ENCODE measurements at places on chromosomes 12 and 14.

GRCh38 chr12:106551410-106551809 lies 31.4 kb upstream of the RFX4 start:
- DNase-seq: no peak

DNA sequence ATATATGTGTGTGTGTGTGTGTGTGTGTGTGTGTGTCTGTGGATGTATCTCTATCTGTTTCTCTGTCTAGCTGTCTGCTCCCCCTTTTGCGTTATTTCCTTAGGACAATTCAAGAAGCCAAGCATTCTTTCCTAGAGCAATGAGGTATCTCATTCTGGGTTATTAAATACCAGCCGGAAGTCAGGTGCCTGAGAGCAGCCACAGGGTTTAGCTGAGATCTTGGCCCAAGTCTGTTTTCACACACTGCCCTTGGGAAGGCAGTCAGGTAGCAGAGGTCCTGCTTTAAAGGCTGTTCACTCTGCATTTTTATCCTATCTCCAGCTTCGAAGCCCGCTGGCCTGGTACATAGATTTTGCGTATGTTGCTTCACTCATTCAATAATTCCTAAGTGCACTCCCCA lies 76.8 kb downstream of the TSPAN9 start:
- DNase-seq: no peak

DNA sequence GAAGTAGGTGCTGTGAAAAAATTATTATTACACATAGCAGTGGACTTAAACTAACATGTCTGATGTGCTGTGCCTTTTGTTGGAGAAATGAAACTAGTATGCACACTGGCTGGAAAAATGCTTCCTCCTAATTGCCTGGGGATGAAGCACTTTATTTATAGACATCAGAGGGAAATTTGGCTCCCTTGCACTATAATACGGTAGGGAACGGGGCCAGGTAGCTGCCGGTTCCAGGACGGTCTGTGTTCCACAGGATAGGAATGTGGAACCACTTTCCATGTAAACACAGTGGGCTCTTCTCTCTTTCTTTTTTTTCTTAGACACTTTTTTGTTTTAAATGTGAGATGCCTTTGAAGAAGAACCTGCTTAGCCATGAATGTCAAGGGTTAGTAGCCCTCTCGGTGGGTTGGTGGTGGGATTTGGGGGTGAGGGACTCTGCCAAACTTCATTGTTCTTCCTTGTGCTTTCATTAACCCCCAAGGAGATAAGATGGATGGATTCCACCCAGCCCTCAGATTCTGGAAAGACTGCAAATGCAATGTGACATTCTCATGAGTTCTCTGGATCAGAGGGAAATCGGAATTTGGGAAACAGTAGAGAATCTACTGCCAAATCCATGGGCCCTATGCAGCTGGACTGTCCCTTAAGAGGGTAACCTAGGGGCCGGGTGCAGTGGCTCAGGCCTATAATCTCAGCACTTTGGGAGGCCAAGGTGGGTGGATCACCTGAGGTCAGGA lies 58.0 kb upstream of the GSC start:
- DNase-seq: no peak

- DNase-seq: no peak
Observed at GRCh38 chr12:1796515-1797010, 23.8 kb upstream of the LRTM2 start.

- DNase-seq: no peak
Observed at GRCh38 chr12:55743406-55744339, 751 bp downstream of the GDF11 start.

Measured in amygdala (tissue), 56 donors.